ENCODE measurements at places on chromosomes 2 and 18.

GRCh38 chr2:2691419-2691818, 360.3 kb upstream of the MYT1L start:
- no peak for DNase-seq

DNA sequence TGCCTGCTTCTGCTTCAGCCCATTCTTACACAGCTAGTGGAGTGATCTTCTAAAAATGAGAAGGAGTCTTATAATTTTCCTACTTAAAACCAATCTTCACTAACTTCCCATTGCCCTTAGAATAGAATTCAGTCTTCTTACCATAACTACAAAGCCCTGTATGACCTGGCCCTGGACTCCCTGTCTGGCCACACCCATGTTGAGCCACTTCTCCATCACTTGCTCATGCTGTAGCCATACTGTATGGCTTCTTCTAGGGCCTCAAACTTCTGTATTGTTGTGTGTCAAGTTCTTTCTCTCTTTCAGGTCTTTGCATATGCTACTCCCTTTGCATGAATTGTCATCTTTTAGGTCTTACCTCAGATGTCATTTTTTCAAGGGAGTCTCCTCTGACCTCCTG, 11.2 kb downstream of the DGUOK start:
- DNase-seq: no peak

GRCh38 chr2:239831001-239831731, 194.0 kb downstream of the NDUFA10 start:
- no peak for DNase-seq

DNA sequence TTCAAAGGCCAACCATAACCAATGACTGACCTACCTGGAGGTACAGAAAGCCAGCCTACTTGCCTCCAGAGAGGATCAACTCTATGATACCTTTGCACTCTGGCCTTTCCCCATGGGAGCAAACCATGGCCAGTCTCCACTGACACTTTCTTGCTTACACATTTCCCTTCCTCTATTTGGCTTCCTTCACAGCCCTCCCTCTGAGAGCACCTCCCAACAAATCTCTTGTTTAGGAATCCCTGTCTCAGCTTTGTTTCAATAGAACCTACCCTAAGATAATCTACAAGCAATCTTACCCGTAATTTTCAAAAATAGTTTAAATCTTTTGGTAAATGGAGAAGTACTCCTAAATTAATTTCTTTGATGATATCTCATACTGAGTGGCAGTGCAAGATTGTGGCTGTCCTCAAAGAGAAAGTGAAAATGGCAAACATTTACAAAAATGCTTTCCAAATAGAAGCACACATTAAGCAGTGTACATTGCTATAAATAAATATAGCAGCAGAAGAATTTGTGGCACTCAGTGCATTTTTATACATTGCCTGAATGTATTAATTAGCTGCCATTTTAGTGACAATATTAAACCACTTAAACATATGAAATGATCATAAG, 140.6 kb downstream of the CCDC148 start:
- DNase-seq: no peak

GRCh38 chr18:23591011-23591410, 4.7 kb upstream of the NPC1 start:
- no peak for DNase-seq

DNA sequence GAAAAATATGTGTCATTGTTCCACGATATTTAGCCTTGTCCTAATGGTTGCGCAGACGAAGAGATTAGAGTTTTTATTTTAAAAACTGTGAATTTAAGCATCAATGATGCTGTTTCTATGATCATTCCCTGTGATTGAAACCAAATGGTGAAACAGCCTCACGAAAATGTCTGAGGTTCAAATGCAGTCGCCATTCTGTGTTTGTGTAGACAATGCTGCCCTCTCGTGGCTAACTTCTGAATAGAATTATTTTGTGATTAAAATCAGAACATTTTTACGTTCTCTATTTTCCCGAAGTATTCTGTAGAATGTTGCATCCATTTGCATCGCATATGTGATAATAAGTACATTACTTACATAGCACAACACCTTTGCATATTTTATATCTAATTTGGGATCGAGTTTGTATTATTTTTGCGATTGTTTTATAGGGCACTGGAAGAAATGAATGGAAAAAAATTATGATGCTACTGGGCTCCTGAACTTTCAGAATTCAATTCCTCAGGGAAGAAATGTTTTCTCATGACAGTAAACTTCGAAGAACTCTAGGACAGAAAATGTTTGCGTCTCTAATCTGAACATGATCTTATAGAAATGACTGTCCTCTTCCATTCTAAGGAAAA, 54.8 kb upstream of the CREB1 start:
- no peak for DNase-seq

- no peak for DNase-seq
Measured at GRCh38 chr2:200469708-200470211, 40.1 kb downstream of the KCTD18 start.

DNA sequence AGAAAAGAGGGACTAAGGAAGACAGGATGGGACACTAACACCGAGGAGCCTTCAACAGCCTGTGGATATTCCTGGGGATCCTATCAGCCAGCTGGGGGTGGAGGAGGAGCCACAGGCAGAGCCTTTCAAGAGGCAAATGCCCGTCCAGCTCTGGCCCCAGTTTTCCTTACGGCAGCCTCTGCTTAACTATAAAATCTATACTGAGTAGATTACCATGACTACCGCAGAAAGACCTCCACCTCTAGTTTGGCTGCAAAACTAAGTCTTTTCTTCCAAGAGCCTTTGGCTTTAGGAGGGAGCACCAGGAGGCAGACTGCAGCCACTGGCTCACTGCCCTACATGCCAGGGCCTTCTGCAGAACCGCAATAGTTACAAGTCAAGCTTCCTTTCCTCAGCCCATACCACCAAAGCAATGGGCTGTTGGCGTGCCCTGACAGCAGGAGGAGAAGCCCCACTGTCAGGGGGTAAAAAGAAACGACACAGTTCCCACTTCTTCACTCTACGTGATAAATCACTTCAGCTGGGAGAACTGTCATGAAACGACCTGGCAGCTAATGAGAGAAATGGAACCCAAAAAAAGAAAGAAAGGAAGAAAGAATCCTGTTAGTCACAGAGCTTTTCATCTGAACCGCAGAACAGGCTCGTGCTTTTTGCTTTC, 25.1 kb upstream of the CREB1 start:
- no peak for DNase-seq

DNA sequence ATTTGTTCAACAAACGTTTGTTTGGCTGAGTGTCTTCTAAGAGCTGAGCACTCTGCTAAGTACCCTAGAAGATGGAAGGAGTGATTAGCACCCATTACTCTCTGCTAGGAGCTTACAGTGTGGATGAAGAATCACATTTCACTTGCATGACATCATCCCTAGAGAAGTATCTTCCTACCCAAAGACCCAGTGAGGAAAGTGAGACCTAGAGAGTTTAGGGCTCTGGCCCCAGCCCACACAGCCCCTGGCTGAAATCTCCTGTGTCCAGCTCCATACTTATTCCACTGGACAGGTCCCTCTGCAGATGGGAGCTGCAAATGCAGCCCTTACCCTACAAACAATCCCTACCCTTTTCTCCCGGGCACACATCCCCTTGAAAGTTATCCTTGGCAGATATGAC, 26.8 kb upstream of the EPAS1 start:
- DNase-seq: no peak

DNA sequence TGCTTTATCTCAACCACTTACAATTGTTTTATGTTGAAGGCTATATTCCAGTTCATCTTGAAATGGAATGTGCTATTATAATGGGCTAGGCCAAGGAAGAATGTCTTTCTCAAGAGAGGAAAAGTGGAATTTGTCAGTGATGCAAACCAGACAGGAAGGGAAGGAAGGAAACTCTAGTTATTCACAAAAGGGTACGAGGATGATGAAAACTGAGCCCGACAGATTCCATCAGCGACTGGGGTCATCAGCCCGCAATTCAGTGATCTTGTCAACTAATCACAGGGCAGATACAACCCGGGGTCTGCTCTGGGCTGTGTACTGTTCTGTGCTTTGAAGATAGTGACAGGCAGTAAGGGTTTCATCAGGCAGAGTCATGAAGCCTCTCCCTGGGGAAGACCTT, 23.4 kb upstream of the LYPD6 start:
- no peak for DNase-seq

GRCh38 chr2:54029721-54030395, 59.1 kb upstream of the PSME4 start:
- DNase-seq: no peak

DNA sequence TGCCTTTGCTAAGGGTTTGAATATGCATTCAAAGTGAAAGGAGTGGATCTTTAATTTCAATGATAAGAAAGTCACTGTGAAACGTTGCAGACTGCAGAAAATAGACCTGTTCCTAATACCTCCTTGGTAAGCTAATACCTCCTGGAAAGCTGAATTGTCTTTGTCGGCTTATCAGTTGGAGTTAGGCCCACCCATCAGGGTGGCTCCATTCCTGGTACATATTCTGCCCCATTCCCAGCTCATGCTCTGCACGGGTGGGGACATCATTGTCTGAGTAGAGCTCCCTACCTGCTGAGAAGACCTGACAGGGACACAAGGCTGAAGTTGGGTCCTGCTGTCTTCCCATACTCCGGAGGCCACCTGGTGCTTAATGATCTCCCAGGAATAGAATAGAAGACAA, 203.3 kb downstream of the EN1 start:
- no peak for DNase-seq

DNA sequence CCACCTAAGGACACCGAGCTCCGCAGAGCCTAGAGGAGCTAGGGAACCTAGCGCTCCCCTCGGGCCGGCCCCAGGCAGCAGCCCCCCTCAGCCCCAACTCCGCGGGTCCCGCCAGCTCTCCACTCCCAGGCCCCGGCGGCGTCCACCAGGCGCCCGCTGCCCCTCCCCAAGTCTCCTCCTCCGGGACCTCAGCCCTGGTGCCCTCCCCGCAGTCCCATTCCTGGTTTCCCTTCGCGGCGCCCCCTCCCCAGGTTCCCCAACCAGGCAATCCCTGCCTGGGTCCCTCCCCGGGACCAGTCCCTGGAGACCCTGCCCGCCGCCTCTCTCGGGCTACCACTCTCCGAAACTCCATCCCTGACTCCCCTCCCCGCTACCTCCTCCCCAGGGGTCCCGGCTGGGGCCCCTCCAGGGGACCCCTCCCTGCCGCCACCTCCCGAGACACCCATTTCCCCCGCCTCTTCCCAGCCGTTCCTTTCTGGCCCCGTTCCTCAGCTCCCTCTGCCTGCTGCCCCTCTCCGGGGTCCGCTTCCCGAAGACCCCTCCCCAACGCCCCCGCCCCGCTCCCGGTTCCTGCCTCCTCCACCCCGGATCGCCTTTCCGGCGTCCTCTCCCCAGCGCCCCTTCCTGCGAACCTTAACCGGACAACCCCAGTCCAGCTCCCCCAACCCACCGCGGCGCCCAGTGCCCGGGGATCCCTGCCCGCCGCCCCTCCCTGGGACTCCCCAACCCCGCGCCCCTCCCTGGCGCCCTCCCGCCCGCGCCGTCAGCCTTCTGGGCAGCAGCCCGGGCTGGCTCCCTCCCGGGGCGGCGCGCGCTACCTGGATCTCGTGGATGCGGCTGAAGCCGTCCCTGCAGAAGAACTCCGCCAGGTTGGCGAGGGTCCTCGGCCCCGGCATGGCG, 678 bp downstream of the CYP27C1 start:
- no peak for DNase-seq

GRCh38 chr18:74328206-74328605, 12.6 kb downstream of the C18orf63 start:
- DNase-seq: no peak

DNA sequence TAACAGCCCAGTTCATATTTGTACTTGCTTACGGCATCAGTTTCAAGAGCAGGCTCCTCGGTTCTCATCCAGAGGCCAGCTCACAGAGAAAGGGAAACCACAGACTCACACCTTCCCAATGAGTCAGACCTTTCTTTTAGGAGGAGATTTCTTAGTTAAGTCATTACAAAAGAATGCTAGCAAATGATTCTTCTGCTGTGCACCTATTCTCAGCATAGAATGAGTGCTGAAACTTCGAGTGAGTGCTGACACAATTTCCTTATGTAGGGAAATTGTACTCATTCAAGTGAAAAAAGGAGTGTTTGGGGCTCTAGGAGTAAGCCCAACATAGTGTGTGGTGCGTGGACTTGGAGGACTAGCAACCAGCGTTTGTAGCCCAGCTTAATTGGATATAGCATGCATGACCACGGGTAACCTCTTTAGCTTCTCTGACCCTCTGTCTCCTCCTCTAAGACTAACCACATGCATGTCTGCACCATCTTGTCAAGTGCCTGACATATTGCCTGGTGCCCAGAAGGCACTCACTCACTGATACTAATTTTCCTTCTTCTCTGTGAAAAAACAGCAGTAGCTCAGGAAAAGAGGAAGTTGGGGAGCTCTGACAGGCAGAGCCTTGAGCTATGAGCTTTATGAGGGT, 87.0 kb downstream of the ALPK2 start:
- DNase-seq: no peak

DNA sequence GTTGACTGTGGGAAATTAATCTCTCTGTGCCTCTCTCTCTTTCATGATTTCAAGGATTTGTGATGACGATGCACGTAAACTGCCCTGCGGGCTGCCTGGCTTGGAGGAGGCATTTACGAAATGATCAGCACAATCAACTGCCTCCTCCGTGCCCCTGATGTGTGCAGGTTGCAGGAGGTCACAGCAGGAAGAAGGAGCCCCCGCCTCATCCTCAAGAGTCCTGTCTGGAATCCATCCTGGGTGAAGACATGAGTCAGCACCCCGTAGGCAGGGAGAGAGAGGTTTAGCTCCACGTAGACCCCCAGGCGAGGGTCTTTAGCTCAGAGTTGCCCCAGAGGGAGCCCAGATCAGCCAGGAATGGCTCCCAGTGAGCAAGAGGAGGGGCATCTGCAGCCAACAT, 17.1 kb upstream of the TEX51 start:
- DNase-seq: no peak

GRCh38 chr2:220065581-220065980, 438.2 kb downstream of the SLC4A3 start:
- no peak for DNase-seq

DNA sequence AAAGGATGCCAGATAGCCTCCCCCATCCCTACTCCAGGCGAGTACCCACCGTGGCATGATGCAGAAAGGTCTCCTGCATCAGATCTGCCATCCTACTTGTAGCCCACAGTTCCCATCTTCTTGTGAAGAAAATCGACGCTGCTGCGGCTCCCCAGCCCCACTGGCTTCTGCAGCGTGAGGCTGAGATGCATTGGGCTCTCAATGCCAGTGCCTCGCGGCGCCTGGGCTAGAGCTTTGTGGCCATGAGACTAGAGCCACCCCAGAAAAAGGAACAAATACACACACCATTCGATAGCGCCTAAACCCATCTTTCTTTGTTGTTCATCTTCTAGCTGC, 2.8 kb downstream of the NOL4 start:
- DNase-seq: no peak
